ENCODE measurements at places on chromosomes 5 and 9. TPM values are rescaled to one million over a fixed set of nuclear protein-coding genes. Genes with fewer than 3 reads are reported as not detected.
A peak's percentile ranks its signal among the peaks of the same experiment; 100 is the strongest.

DNA sequence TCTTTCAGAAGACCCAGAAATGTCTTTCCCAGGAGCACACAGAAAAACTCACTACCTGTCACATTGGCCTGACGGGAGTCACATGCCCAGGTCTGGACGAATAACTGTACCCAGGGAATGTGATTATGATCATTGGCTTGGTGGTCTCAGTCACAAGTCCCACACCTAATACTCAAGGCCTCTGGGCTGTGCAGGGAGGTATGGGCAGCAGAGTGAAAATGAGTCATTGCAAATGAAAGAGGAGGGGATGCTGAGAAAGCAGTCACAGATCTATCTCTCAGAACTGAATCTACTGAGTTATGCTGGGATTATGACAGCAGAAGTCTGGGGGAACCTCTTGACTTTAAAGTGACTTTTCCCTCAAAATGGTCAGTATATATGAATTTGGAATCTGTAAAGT is 36.9 kb downstream of the SGCD start:
- H3K27ac ChIP-seq = no peak overlapping the region
- DNase-seq = no peak
- H3K27me3 ChIP-seq = no peaks in the 10 kb centered on the region
- no peaks in the 10 kb centered on the region for H3K4me1 ChIP-seq

DNA sequence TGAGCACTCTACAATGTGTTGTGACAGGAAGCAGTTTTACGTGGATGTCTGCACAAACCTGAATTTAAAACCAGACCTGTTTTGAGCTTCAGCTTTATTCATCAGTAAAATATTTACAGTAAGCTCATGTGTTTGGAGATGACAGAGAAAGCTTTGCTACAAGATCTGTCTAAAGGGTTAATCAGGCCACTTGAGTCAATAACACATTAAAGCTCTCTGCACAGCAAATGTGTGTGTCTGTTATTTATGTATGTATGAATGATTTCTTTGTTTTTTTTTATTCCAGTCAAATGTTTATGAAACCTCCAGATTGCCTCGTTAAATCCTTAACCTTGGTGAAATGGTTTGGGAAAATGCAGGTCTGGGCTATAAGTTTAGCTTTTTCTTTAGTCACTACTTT is 77.3 kb upstream of the SREK1 start:
- H3K27ac ChIP-seq = no peak overlapping the region
- DNase-seq = no peak
- H3K36me3 ChIP-seq = no peaks in the 10 kb centered on the region
- H3K27me3 ChIP-seq = no peaks in the 10 kb centered on the region
- H3K4me3 ChIP-seq = no peak overlapping the region
- H3K4me1 ChIP-seq = no peaks in the 10 kb centered on the region

DNA sequence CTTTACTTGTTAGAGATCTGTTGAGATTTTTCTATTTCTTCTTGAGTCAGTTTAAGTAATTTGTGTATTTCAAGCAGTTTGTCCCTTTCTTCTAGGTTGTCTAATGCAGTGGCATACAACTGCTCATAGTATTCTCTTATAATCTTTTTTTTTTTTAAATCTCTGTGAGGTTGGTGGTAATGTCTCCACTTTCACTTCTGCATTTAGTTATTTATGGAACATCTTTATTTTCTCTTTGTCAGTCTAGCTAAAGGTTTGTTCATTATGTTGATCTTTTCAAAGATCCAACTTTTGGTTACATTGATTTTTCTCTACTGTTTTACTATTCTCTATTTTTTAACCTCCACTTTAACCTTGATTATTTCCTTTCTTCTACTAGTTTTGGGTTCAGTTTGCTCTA is 13.8 kb downstream of the FOXE1 start:
- H3K36me3 ChIP-seq = no peaks in the 10 kb centered on the region
- H3K4me3 ChIP-seq = no peak overlapping the region
- no peak overlapping the region for H3K27ac ChIP-seq

- DNase-seq = no peak
- no peaks in the 10 kb centered on the region for H3K27me3 ChIP-seq
- H3K4me1 ChIP-seq = no peaks in the 10 kb centered on the region
Measured at GRCh38 chr5:13278148-13278547, 666.3 kb downstream of the DNAH5 start.

Gene DPP7
- 101 TPM for total RNA-seq

Gene CAMK2A
- total RNA-seq = 5.7 TPM

Gene GPR151
- 0.20 TPM for total RNA-seq

DNA sequence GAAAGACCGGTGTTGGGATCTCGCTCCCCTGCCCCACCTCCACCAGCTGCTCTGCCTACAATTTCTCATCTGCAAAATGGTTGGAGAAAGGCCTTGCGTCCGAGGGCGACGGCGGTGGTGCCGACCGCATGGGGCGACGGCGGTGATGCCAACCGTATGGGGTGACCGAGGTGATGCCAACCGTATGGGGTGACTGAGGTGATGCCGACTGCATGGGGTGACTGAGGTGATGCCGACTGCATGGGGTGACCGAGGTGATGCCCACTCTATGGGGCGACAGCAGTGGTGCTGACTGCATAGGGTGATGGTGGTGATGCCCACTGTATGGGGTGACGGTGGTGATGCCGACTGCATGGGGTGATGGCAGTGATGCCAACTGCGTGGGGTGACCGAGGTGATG is 171.0 kb downstream of the OLFM1 start:
- H3K27me3 ChIP-seq = no peaks in the 10 kb centered on the region
- no peak overlapping the region for H3K27ac ChIP-seq
- H3K4me1 ChIP-seq = peaks cover 26% of the 10 kb centered on the region
- no peaks in the 10 kb centered on the region for H3K36me3 ChIP-seq
- DNase-seq = no peak
- H3K4me3 ChIP-seq = no peak overlapping the region

GRCh38 chr9:122216798-122217418 is 11.8 kb downstream of the LHX6 start:
- DNase-seq = no peak
- H3K27me3 ChIP-seq = peaks cover 97% of the 10 kb centered on the region
- no peak overlapping the region for H3K4me3 ChIP-seq
- no peak overlapping the region for H3K27ac ChIP-seq
- H3K4me1 ChIP-seq = peaks cover 46% of the 10 kb centered on the region

DNA sequence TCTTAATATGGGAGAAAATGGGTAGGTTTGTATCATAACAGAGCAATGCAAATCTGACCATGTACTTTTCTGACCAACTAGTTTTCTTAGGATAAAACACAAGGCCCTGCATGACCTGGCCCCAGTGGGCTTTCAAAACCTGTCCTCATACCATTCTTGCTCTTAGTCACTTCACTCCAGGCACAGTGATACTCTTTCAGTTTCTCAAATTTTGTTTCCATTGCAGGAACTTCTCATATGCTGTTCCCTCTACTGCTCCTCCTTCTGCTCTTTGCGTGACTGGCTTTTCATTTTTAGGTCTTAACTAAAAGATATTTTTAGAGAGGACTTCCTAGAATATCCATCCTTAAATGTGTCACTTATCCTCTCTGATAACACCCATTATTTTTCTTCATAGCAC is 112.4 kb downstream of the INIP start:
- no peaks in the 10 kb centered on the region for H3K27me3 ChIP-seq
- no peaks in the 10 kb centered on the region for H3K4me1 ChIP-seq
- H3K36me3 ChIP-seq = no peaks in the 10 kb centered on the region

DNA sequence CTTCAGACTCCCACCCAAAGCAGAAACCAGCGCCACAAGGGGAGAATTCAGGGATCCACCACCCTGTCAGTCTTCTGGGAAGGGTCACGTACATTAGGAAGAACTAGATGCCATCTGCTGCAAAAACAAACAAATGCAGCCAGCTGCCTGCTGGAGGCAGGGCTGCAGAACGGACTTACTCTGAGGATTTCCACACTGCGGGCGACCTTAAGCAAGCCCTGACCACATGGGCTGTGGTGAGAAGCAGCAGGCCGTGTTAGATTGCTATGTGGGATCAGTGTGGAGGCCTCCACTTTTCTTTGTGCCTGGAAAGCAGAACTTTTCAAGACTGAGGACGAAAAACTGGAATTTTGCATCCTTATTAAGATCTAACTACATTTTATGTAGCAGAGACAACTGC is 13.4 kb upstream of the LTC4S start:
- H3K27me3 ChIP-seq = no peaks in the 10 kb centered on the region
- peaks cover 3% of the 10 kb centered on the region for H3K4me1 ChIP-seq
- no peak overlapping the region for H3K27ac ChIP-seq
- peaks cover 59% of the 10 kb centered on the region for H3K36me3 ChIP-seq

- no peak for DNase-seq
- no peaks in the 10 kb centered on the region for H3K27me3 ChIP-seq
- no peak overlapping the region for H3K4me3 ChIP-seq
- no peaks in the 10 kb centered on the region for H3K4me1 ChIP-seq
- H3K27ac ChIP-seq = no peak overlapping the region
- H3K36me3 ChIP-seq = no peaks in the 10 kb centered on the region
Measured at GRCh38 chr9:10700291-10700690, 87.5 kb upstream of the PTPRD start.

Gene MYOT
- total RNA-seq = 3.0 TPM

DNA sequence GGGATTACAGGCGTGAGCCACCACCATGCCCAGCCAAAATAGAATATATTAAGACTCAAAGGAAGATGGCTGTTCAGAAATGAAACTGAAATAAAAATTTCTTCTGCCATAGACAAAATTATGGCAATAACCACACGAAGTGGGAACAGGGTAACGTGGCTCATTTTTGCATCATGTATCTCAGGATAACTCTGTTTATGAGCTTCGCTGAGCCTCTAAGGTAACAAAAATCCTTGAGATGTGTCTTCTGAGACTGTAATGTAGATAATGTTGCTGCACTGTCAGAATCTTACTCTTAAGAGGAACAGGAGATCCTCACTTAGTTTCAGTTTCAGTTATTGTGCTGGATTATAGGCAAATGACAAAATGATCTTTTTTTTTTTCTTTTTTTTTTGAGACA is 153.8 kb downstream of the GOLPH3 start:
- peaks cover 19% of the 10 kb centered on the region for H3K4me1 ChIP-seq
- peak; percentile 18 for DNase-seq
- no peak overlapping the region for H3K27ac ChIP-seq
- no peak overlapping the region for H3K4me3 ChIP-seq

DNA sequence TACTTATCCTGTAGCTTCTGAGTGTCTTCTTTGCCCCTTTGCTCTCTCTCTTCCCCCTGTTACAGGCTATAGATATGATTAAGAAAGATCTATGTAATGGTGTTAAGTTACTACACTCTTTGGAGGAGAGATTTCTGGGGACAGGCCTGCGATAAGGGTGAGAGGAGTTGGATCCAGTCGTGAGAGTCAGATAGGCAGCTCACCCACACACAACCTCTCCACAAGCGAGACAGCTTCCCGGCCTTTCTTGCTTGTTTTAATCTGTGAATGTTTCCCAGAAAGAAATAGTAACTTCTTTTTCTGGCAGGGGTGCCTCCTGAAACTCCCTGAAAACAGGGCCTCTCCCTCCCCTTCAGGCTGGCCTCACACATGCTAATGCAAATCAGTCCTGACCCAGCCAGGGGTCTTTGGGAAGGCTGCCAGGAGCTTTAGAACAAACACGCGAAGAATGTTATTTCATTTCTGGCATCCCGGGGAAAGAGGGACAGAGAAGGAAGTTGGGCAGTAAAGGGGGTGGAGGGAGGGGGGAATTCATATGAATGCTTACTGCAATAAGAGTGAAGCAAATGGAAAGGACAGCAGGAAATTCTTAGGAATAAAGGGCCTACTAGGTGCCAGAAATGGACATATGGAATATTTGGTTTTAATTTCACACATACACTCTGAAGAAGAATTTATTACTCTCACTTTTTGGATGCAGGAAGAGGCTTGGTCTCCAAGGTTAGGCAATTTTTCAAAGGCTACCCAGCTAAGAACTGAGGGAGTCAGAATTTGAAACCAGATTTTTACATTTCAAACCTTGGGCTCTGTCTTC is 215.8 kb upstream of the TRIM32 start:
- DNase-seq = no peak
- peaks cover 10% of the 10 kb centered on the region for H3K4me1 ChIP-seq
- H3K4me3 ChIP-seq = no peak overlapping the region

- H3K4me3 ChIP-seq = no peak overlapping the region
- peaks cover 27% of the 10 kb centered on the region for H3K4me1 ChIP-seq
- H3K27ac ChIP-seq = no peak overlapping the region
- H3K27me3 ChIP-seq = no peaks in the 10 kb centered on the region
- no peak for DNase-seq
Measured at GRCh38 chr9:127209948-127210640, 54.5 kb upstream of the GARNL3 start.

- H3K27me3 ChIP-seq = no peaks in the 10 kb centered on the region
- no peaks in the 10 kb centered on the region for H3K36me3 ChIP-seq
- H3K4me3 ChIP-seq = no peak overlapping the region
- DNase-seq = no peak
- no peak overlapping the region for H3K27ac ChIP-seq
Measured at GRCh38 chr5:59525957-59526356, 367.6 kb downstream of the PDE4D start.
